Activated T-cell treated with anti-CD3 and anti-CD28 coated beads, Interleukin-2, amount 50 U/mL, for 72 hours (primary cell): ENCODE measurements at places on chromosomes 12 and 14.
A peak's percentile ranks its signal among the peaks of the same experiment; 100 is the strongest.

GRCh38 chr12:101441461-101442224, 33.5 kb upstream of the SPIC start:
- DNase-seq = no peak
- peaks cover 12% of the 10 kb centered on the region for H3K27me3 ChIP-seq
- no peak overlapping the region for H3K4me3 ChIP-seq
- no peaks in the 10 kb centered on the region for H3K36me3 ChIP-seq
- no peaks in the 10 kb centered on the region for H3K4me1 ChIP-seq
- no peak overlapping the region for H3K27ac ChIP-seq

GRCh38 chr12:106955377-106956047, at the start of gene TMEM263:
Gene TMEM263 (plus strand): TSS chr12:106955907. CDS start chr12:106967117, 11,210 bp downstream.
- peak within 1 kb of the TSS; percentile 95 for H3K27ac ChIP-seq
- H3K36me3 ChIP-seq = peaks cover 1% of the 10 kb centered on the region
- peak within 1 kb of the TSS; percentile 99 for H3K4me3 ChIP-seq
- no peaks in the 10 kb centered on the region for H3K27me3 ChIP-seq
- H3K4me1 ChIP-seq = peaks cover 30% of the 10 kb centered on the region

- H3K36me3 ChIP-seq = peaks cover 2% of the 10 kb centered on the region
- no peak overlapping the region for H3K4me3 ChIP-seq
- no peak overlapping the region for H3K27ac ChIP-seq
Observed at GRCh38 chr14:71119832-71120231, 212.6 kb downstream of the PCNX1 start.

GRCh38 chr14:59349258-59349701, 115.9 kb downstream of the GPR135 start:
- no peak overlapping the region for H3K27ac ChIP-seq
- DNase-seq = no peak
- H3K27me3 ChIP-seq = no peaks in the 10 kb centered on the region
- H3K4me3 ChIP-seq = no peak overlapping the region
- H3K4me1 ChIP-seq = no peaks in the 10 kb centered on the region

GRCh38 chr12:96064271-96064670, 28.9 kb upstream of the LTA4H start:
- H3K27ac ChIP-seq = no peak overlapping the region
- H3K36me3 ChIP-seq = no peaks in the 10 kb centered on the region
- H3K4me1 ChIP-seq = peaks cover 35% of the 10 kb centered on the region
- no peak for DNase-seq
- H3K4me3 ChIP-seq = no peak overlapping the region
- H3K27me3 ChIP-seq = no peaks in the 10 kb centered on the region

DNA sequence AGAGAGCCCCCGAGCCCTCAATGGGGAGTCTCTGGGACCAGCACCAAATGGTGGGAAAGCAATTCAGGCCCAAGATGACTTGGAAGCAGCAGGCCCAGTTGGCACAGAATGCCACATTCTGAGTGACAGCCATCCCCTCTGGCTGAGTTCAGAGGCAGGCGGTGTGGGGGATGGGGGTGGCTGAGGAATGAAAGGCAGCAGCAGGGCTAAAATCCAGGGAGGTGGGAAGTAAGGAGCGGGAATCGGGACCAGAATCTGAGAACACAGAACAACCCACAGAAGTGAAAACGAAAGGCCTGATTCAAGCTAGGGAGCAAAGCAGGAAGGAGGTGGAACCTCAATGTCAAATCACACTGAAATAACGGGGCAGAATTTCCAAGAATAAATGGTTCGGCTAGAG, 171.2 kb downstream of the CALM1 start:
- DNase-seq = no peak
- no peaks in the 10 kb centered on the region for H3K36me3 ChIP-seq
- no peaks in the 10 kb centered on the region for H3K4me1 ChIP-seq
- H3K27me3 ChIP-seq = no peaks in the 10 kb centered on the region

GRCh38 chr12:104258476-104259067, 43.0 kb downstream of the TXNRD1 start:
- H3K4me1 ChIP-seq = no peaks in the 10 kb centered on the region
- no peaks in the 10 kb centered on the region for H3K36me3 ChIP-seq
- no peak for DNase-seq
- H3K4me3 ChIP-seq = no peak overlapping the region

DNA sequence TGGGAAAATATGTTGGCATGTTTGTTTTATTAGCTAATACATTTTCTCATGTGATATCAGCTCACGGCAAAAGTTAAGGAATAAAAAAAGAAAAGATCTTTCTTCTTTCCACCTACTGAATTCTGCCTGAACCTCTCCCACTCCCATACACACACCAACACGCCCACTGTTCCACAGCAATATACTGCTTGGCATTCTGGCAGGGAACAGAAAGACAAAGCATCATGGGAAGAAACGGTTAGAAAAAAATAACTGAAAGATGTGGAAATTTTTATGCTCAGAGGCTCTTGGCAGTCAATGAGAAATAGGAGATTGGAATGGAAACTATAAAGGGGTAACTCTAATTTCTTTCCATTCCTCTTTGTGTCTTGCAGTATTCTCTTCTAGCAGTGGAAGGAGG, 268.5 kb downstream of the FOXG1 start:
- no peaks in the 10 kb centered on the region for H3K36me3 ChIP-seq
- no peak for DNase-seq
- H3K4me1 ChIP-seq = no peaks in the 10 kb centered on the region
- H3K27ac ChIP-seq = no peak overlapping the region
- no peaks in the 10 kb centered on the region for H3K27me3 ChIP-seq

- DNase-seq = no peak
- no peaks in the 10 kb centered on the region for H3K4me1 ChIP-seq
- H3K4me3 ChIP-seq = no peak overlapping the region
- no peak overlapping the region for H3K27ac ChIP-seq
Observed at GRCh38 chr14:86777963-86778602, 1214.9 kb downstream of the GALC start.

- H3K4me3 ChIP-seq = no peak overlapping the region
- no peak for DNase-seq
- peaks cover 2% of the 10 kb centered on the region for H3K36me3 ChIP-seq
- H3K27ac ChIP-seq = no peak overlapping the region
- no peaks in the 10 kb centered on the region for H3K27me3 ChIP-seq
Observed at GRCh38 chr14:87971010-87971409, 22.0 kb downstream of the GALC start.

- H3K4me1 ChIP-seq = peaks cover 54% of the 10 kb centered on the region
Observed at GRCh38 chr14:68261092-68261842, 441.7 kb downstream of the RAD51B start.

- no peaks in the 10 kb centered on the region for H3K36me3 ChIP-seq
- H3K4me1 ChIP-seq = peaks cover 15% of the 10 kb centered on the region
- no peak overlapping the region for H3K4me3 ChIP-seq
- no peaks in the 10 kb centered on the region for H3K27me3 ChIP-seq
- DNase-seq = no peak
Observed at GRCh38 chr14:65267856-65268255, 144.7 kb upstream of the FUT8 start.

GRCh38 chr14:21428930-21429329, 27.0 kb downstream of the CHD8 start:
- H3K4me1 ChIP-seq = peaks cover 14% of the 10 kb centered on the region
- H3K36me3 ChIP-seq = peaks cover 41% of the 10 kb centered on the region

- H3K4me3 ChIP-seq = no peak overlapping the region
- peaks cover 23% of the 10 kb centered on the region for H3K4me1 ChIP-seq
- H3K36me3 ChIP-seq = peaks cover 5% of the 10 kb centered on the region
- H3K27ac ChIP-seq = peak overlapping the region; percentile 29
- H3K27me3 ChIP-seq = no peaks in the 10 kb centered on the region
Observed at GRCh38 chr14:51261151-51261550, 21.1 kb downstream of the TMX1 start.

GRCh38 chr14:52683985-52684520, 11.3 kb downstream of the ERO1A start:
- no peak overlapping the region for H3K4me3 ChIP-seq
- H3K4me1 ChIP-seq = peaks cover 43% of the 10 kb centered on the region
- peaks cover 13% of the 10 kb centered on the region for H3K36me3 ChIP-seq

DNA sequence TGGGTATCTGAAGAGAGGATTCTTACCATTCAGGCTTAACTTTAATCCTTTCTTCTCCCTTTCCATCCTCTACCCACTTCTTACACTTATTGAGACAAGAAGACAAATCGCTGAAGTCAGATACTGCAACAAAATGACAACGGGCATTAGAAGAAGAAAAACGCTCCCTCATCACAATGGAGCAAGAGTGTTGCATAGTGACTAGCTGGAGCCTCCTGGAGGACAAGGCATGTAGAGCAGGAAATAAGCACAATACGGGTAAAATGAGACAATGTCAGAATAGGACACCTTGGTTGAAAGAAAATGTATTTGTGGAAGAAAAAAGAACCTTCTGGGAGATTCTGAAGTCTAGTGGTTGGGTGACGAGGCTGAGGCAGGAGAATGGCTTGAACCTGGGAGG, 501.0 kb downstream of the RERGL start:
- H3K36me3 ChIP-seq = no peaks in the 10 kb centered on the region
- H3K27me3 ChIP-seq = no peaks in the 10 kb centered on the region
- no peak overlapping the region for H3K4me3 ChIP-seq
- no peak for DNase-seq
- H3K4me1 ChIP-seq = no peaks in the 10 kb centered on the region

- DNase-seq = no peak
- H3K27me3 ChIP-seq = no peaks in the 10 kb centered on the region
- peaks cover 36% of the 10 kb centered on the region for H3K36me3 ChIP-seq
Observed at GRCh38 chr14:100341301-100342031, 18.3 kb downstream of the SLC25A47 start.

DNA sequence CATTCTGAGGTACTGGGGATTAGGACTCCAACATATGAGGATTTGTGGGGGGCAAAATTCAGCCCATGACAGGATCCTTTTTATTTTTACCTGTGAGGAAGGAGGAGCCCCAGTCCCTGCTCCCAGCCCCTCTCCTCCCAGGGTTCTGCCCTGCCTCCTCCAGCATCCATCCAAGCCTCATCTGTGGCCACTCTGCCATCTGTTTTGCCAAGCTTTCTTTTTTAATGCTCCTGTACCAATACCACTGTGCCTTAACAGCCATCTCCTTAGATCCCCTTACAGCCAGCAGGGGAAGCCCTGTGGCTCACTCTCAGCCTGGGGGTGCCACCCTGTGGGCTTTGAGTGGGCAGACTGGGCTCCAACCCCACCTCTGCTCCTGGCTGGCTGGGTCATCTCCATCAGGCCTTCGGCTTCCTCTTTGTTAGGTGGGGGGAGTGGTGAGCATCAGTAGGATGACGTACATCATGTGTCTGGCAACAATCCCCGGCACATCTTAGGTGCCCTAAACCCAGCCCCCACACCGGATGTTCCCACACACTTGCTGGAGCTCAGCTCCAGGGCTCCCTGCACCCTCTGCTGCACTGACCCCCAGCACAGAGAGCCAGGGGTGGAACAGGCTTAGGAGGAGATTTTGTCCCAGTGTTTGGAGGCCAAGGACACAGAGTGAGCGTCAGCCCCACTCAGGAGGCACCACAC, 40.2 kb downstream of the CYP46A1 start:
- no peak overlapping the region for H3K4me3 ChIP-seq
- no peak overlapping the region for H3K27ac ChIP-seq
- no peaks in the 10 kb centered on the region for H3K36me3 ChIP-seq
- DNase-seq = no peak

DNA sequence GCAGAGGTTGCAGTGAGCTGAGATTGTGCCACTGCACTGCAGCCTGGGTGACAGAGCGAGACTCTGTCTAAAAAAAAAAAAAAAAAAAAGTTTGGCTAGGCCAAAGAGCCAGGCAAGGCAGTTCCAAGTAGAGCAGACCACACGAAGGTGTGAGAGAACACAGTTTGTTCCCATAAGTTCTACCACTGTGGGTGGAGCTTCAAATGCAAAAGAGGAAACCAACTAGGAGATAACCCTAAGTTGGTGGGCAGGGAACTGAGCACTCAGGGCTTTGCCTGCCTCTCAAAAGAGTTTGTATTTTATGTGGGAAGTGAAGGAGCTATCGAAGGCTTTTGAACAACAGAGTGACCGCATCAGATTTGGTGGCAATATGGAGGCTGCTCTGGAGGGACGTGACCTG, 15.1 kb downstream of the SOCS2 start:
- peaks cover 25% of the 10 kb centered on the region for H3K4me1 ChIP-seq
- H3K4me3 ChIP-seq = no peak overlapping the region
- DNase-seq = no peak
- H3K27me3 ChIP-seq = peaks cover 36% of the 10 kb centered on the region
- no peak overlapping the region for H3K27ac ChIP-seq
- H3K36me3 ChIP-seq = no peaks in the 10 kb centered on the region

GRCh38 chr12:57470286-57470969, 9.2 kb downstream of the ARHGAP9 start:
- peaks cover 32% of the 10 kb centered on the region for H3K4me1 ChIP-seq
- H3K27ac ChIP-seq = no peak overlapping the region
- no peak for DNase-seq
- no peaks in the 10 kb centered on the region for H3K27me3 ChIP-seq

DNA sequence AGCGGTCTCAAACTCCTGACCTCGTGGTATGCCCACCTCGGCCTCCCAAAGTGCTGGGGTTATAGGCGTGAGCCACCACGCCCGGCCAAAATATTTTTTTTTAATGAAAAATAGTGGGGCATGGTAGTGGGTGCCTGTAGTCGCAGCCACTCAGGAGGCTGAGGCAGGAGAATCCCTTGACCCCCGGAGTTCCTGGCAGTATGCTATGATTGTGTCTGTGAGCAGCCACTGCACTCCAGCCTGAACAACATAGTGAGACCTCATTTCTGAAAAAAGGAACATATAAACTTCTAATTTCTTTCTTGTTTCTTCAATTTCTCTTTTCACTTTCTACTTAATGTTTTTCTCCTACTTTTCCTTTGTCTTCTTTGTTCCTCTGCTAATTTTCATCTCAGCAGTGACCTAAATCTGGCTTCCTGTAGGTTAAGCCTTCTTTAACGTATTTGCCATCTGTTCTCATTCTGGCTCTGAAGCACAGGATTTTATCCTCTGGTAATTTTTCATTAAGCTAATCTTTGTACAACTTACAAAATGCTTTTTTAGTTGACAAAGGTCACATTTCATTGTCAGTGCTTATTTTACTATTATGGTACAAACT, 4.5 kb upstream of the RPGRIP1 start:
- H3K36me3 ChIP-seq = no peaks in the 10 kb centered on the region
- H3K27me3 ChIP-seq = no peaks in the 10 kb centered on the region
- H3K4me1 ChIP-seq = peaks cover under 1% of the 10 kb centered on the region
- no peak overlapping the region for H3K27ac ChIP-seq
- no peak for DNase-seq
- no peak overlapping the region for H3K4me3 ChIP-seq

- peak overlapping the region; percentile 61 for H3K4me3 ChIP-seq
- H3K36me3 ChIP-seq = peaks cover 10% of the 10 kb centered on the region
- peaks cover 74% of the 10 kb centered on the region for H3K4me1 ChIP-seq
- H3K27ac ChIP-seq = peak overlapping the region; percentile 95
Observed at GRCh38 chr14:61551384-61551783, 143.9 kb upstream of the HIF1A start.
